Mesenteric fat pad (tissue), 1 donor: ENCODE measurements at places on chromosomes 3 and 15.

GRCh38 chr3:194979173-194979572 is 291.8 kb downstream of the XXYLT1 start:
- DNase-seq, result no peak

DNA sequence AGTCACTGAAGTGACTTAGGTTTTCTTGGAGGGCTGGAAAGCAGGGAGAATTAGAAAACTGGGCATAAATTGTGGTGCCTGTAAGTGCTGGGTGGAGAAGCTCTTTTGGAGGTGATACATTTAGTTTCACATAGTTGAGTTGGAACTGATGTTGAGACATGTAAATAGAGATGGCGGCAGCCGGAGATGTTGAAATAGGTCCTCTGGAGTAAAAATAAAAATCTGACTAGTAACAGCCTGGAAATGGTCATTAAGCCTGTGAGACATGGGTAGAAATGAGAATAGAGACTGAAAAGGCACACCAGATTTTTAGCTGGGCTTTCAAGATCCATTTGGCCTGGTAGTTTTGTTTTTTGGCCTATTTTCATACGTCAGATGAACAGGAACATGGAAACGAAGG is 2.9 kb upstream of the NIT2 start:
- DNase-seq, result no peak

DNA sequence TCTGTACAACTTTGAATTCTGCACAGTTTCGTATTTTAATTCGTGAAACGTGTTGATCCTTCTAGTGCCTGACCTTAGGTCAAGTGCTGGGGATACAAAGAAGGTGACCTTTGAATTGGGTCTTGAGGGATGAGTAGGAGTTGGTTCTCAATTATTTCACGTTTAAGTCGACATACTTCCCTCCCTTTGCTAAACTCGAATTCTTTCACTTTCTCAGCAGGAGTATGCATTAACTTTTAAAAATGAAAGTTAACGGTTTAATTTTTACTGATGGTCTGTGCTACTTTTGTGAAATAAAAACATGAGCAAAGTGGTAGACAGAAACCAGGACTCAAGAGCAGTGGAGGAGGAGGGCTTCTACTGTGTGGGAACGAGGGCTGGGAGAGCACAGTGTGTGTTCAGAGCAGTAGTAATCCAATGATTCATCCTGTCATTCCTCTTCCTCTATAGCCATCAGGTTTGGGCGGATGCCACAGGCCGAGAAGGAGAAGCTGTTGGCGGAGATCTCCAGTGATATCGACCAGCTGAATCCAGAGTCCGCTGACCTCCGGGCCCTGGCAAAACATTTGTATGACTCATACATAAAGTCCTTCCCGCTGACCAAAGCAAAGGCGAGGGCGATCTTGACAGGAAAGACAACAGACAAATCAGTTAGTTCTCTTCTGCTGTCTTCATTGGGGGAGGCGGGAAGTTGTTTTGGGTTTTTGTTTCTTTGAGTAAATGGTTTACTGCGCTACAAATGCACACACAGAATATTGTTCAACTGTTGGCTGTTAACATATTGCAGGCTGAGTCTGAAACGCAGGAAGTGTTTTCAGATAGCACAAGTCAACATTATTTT is 78.6 kb upstream of the TSEN2 start:
- peak; percentile 93 for DNase-seq

GRCh38 chr3:41574900-41575299 is 375.6 kb downstream of the CTNNB1 start:
- DNase-seq, result no peak
